ENCODE measurements at places on chromosomes 6 and 20.

DNA sequence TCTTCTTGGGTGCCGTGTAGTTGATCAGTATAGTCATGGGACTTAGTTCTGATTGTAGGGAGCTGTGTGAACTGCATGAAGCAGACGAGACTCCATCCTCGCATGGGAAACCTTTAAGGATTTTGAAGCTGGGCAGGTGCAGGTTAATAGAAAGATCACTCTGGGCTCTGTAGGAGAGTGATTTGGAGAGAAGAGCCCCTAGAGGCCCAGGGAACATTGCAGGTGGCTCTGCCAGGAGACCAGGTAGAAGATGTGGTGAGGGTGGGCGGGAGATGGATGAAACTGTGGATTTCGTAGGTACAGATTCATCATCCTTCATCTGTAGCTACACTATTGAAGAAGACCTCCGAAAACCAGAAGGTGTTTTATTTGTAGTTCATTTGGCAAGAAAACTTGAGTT lies 53.3 kb downstream of the UTRN start:
- DNase-seq, result no peak

DNA sequence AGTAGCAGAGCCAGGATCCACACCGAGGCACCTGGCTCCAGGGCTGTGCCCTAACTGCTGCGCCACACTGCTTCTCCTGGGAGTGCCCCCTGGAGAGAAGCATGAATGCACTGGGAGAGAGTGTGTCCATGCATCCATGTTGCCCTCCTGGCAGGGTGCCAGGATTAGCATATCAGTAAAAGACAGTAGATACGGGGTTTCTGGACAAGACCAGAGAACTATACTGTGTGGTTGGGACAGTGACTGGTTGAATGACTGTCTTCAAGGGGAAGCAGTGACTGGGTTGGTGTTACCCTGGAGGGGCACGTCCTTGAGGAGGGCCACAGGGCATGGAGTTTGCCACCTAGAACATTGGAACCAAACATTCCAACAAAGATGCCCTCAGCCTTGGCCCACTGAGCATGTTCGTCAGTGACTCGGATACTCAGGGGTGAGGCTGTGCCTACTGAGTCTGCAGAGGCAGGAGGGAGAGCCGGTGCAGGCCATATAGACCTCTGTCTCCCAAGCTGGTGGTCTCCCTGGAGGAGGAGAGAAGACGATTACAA lies 288.8 kb downstream of the CDC5L start:
- no peak for DNase-seq

DNA sequence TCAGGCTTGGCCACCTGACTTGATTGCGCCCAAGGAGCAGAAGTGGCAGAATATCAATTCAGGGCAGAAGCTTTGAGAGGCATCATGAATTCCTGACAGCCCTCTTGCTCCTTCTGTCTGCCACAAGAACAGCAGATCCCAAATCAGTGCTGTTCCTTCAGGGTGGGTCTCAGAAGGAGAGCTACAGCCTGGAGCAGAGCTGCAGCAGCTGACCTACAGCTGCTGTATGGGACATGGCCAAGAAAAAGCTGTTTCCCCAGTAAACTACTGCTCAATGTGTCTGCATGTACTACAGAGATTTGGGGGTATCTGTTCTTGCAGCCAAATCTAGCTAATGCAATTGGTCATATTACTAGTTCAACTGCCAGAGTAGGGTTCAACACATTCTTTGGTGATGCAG lies 69.0 kb downstream of the SLC22A3 start:
- no peak for DNase-seq

DNA sequence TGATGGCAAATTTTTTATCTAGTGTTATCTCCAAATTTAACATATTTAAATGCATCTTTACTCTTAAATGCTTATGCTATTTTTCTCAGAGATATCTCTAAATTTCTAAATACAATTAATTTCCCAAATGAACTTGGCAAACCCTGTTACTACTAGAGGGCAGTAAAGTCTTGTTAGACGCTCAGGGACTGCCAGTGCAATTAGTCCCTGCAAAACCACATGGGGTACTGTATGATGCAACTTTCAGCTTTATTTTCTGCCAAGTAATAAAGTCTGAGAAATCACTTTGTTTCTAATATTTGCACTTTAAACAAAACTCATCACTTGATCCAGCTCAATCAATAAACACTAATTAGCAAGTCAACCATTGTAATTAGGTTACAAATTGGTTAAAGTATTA lies 76.0 kb upstream of the ADGRB3 start:
- DNase-seq, result no peak

DNA sequence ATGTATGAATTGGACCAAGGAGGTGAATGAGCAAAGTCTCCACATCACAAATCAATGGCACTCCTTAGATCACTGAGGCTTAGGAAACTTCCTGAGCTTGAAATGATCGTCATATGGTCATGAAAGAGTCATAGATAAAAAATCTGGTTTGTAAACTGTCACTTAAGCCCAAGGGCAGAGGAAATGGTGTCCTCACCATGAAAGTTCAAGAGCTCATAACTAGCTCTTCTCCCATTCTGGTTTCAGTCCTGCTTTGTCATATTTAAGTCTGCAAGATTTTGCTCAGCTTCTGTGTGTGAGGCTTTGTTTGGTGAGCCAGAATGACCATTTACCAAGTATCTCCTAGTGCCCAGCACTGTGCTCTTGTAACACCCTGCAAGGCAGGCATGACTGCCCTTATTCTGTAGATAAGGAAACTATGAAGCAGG lies 60.5 kb downstream of the GJA10 start:
- no peak for DNase-seq

Measured in vagina (tissue), 2 donors.